ENCODE measurements at places on chromosomes 12 and 14.

GRCh38 chr14:104422837-104423681 lies 156.5 kb upstream of the C14orf180 start:
- H3K4me1 ChIP-seq, result peaks cover 7% of the 10 kb centered on the region
- DNase-seq, result no peak
- no peak overlapping the region for H3K4me3 ChIP-seq
- H3K27me3 ChIP-seq, result no peaks in the 10 kb centered on the region
- H3K27ac ChIP-seq, result no peak overlapping the region

GRCh38 chr12:112617153-112617505 lies 174.4 kb upstream of the RPH3A start:
- H3K4me3 ChIP-seq, result no peak overlapping the region
- no peaks in the 10 kb centered on the region for H3K36me3 ChIP-seq
- no peaks in the 10 kb centered on the region for H3K27me3 ChIP-seq
- H3K27ac ChIP-seq, result no peak overlapping the region

GRCh38 chr14:77316872-77317301 lies 3.8 kb downstream of the POMT2 start:
- no peak overlapping the region for H3K27ac ChIP-seq
- H3K36me3 ChIP-seq, result no peaks in the 10 kb centered on the region
- no peak for DNase-seq
- no peak overlapping the region for H3K4me3 ChIP-seq

- no peak for DNase-seq
- H3K4me1 ChIP-seq, result no peaks in the 10 kb centered on the region
- H3K4me3 ChIP-seq, result no peak overlapping the region
- no peaks in the 10 kb centered on the region for H3K36me3 ChIP-seq
Observed at GRCh38 chr14:23428686-23429495, 6.6 kb downstream of the MYH7 start.

- no peak overlapping the region for H3K4me3 ChIP-seq
- H3K4me1 ChIP-seq, result no peaks in the 10 kb centered on the region
- H3K27ac ChIP-seq, result no peak overlapping the region
Observed at GRCh38 chr14:102421411-102422057, 58.8 kb downstream of the TECPR2 start.

DNA sequence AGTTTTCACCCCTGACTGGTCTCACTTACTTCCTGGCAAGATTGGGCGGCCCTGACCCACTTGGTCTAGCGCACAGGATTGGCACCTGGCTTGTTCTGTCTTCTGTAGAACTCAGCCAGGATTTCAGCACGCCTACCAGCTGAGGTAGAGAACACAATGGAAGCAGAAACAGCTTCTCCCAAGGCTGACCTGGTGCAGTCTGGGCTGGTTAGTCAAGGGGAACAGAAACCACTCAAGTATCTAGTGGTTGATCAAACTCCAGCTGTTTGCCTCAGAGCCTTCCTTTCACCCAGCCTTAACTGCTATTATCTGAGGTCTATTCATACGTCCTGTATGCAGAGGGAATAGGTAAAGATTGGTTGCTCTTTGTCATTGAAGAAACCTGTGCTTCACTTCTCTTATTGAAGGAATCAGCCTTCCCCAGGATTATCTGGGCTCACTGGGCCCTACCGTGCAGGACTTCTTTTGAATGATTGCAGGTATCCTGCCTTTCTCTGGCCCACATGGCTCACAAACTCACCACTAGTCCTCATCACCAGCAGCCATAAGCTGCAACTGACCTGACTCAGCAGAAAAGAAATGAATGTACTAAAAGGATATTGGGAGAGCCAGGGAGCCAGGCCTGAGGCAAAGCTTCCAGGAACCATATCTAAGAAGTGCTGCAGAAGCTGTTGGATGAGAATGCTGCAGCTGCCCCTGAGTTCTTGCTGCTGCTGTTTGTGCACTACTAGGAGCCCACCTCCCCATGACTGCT lies 2.5 kb upstream of the PLEKHD1 start:
- no peaks in the 10 kb centered on the region for H3K27me3 ChIP-seq
- no peak for DNase-seq
- no peak overlapping the region for H3K4me3 ChIP-seq

GRCh38 chr12:63816031-63816430 lies 28.5 kb upstream of the SRGAP1 start:
- no peak overlapping the region for H3K4me3 ChIP-seq
- H3K4me1 ChIP-seq, result no peaks in the 10 kb centered on the region
- H3K36me3 ChIP-seq, result no peaks in the 10 kb centered on the region
- DNase-seq, result no peak
- no peaks in the 10 kb centered on the region for H3K27me3 ChIP-seq
- no peak overlapping the region for H3K27ac ChIP-seq

DNA sequence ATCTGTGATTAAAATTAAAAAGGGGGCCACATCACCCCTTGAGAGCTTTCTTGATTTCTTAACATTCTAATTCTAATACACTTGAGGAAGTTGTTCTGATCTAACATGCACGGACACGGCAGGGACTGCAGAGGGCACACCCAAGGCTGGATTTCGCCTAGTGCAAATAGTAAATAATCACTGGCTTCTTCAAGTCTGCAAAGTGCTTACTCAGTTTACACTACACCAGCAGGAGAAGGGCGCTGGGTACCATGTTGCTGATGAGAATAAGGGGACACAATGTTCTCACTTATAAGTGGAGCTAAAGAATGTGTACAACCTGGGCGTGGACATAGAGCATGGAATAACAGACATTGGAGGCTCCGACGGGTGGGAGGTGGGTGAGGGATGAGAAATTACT lies 34.2 kb downstream of the TBX5 start:
- H3K36me3 ChIP-seq, result no peaks in the 10 kb centered on the region
- DNase-seq, result no peak
- H3K4me3 ChIP-seq, result no peak overlapping the region
- no peaks in the 10 kb centered on the region for H3K4me1 ChIP-seq
- H3K27ac ChIP-seq, result no peak overlapping the region
- no peaks in the 10 kb centered on the region for H3K27me3 ChIP-seq

DNA sequence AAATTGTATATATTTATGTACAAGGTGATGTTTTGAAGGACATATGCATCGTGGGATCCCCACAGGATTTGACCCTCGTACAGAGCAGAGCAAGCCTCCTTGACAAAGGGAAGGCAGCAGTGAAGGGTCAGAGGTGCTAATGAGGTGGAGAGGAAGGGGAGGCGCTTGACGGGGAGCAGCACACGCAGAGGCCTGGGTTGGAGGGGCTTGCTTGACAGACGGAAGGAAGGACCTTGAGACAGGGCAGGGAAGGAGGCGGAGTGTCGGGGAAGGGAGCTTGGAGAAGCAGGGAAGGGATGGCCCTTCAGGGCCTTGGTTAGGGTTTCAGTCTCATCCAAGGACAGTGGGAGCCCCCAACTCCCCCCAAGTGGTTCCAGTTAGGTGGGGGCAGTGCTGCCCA lies 52.6 kb downstream of the ZNF664 start:
- DNase-seq, result no peak
- no peak overlapping the region for H3K27ac ChIP-seq
- H3K4me1 ChIP-seq, result peaks cover 13% of the 10 kb centered on the region
- H3K4me3 ChIP-seq, result no peak overlapping the region

- no peak overlapping the region for H3K27ac ChIP-seq
- H3K4me1 ChIP-seq, result no peaks in the 10 kb centered on the region
- no peaks in the 10 kb centered on the region for H3K36me3 ChIP-seq
- H3K27me3 ChIP-seq, result no peaks in the 10 kb centered on the region
- H3K4me3 ChIP-seq, result no peak overlapping the region
- DNase-seq, result no peak
Observed at GRCh38 chr12:25208554-25208953, 13.5 kb downstream of the ETFRF1 start.

GRCh38 chr12:81520064-81520945 lies 238.8 kb downstream of the PPFIA2 start:
- no peak for DNase-seq
- peak overlapping the region; percentile 40 for H3K4me3 ChIP-seq
- H3K27ac ChIP-seq, result no peak overlapping the region
- H3K27me3 ChIP-seq, result no peaks in the 10 kb centered on the region
- no peaks in the 10 kb centered on the region for H3K4me1 ChIP-seq
- H3K36me3 ChIP-seq, result no peaks in the 10 kb centered on the region

GRCh38 chr14:89187501-89187900 lies 229.5 kb downstream of the FOXN3 start:
- no peaks in the 10 kb centered on the region for H3K27me3 ChIP-seq
- no peak overlapping the region for H3K4me3 ChIP-seq
- H3K4me1 ChIP-seq, result peaks cover 24% of the 10 kb centered on the region
- H3K36me3 ChIP-seq, result no peaks in the 10 kb centered on the region
- peak overlapping the region; percentile 68 for H3K27ac ChIP-seq

DNA sequence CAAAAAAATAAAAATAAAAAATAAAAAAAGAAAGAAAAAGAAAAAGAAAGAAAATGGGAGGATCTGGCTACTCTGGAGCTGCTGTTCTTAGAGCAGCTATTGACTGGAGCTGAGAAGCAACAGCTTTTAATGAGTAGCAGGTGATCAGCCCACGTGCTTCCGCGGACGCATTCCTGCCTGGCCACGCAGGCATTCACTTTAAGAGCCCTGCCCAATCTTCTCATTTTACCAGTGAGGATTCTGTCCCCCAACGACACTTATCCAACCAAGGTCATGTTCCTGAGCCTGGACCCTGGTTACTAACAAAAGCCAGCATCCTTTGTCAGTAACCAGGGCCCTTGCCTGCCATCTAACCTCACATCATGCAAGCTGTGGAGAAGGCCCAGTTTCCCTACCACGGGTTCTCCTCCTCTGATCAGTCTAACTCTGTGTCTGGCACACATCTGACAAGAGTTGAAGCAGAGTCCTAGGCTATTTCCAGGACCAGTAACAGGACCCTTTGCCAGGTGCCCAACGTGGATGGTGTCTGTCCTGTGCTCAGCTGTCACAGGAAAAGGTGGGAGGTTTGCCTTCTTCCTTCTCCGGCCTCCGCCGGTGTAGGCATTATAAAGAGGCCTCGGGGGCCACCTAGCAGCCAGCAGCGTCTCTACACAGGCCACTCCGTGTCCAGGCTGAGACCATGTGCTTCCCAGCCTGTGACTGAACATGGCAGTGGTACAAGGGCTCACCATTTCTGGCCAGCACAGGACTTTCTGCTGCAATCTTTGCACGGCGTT lies 60.9 kb upstream of the GPATCH2L start:
- no peaks in the 10 kb centered on the region for H3K27me3 ChIP-seq
- no peak for DNase-seq

GRCh38 chr12:65125975-65126374 lies 4.9 kb upstream of the WIF1 start:
- H3K27me3 ChIP-seq, result peaks cover 65% of the 10 kb centered on the region
- peaks cover 9% of the 10 kb centered on the region for H3K4me1 ChIP-seq
- no peaks in the 10 kb centered on the region for H3K36me3 ChIP-seq

DNA sequence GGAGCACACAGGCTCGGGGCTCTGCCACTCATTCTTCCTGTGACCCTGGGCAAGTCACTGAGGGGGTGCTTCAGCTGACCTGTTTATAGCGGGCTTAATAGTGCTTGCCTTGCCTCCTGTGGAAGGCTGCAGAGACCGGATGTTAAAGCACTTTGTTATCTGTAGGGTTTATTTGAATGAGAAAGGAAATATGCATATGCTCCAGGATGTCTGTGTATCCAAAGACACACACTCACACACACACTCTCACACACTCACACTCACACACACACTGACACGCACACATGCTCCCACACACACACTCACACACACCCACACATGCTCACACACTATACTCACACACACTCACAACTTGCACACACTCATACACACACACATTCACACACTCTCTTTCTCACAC lies 56.1 kb upstream of the DDX11 start:
- H3K27ac ChIP-seq, result no peak overlapping the region
- no peaks in the 10 kb centered on the region for H3K4me1 ChIP-seq
- no peak overlapping the region for H3K4me3 ChIP-seq
- DNase-seq, result no peak

GRCh38 chr12:28191051-28192048 lies 1.1 kb downstream of the CCDC91 start:
- peak overlapping the region; percentile 99 for H3K27ac ChIP-seq
- H3K27me3 ChIP-seq, result no peaks in the 10 kb centered on the region
- H3K36me3 ChIP-seq, result no peaks in the 10 kb centered on the region
- DNase-seq, result no peak

- peak overlapping the region; percentile 93 for H3K27ac ChIP-seq
- peaks cover 40% of the 10 kb centered on the region for H3K4me1 ChIP-seq
Observed at GRCh38 chr12:55829967-55830600, 697 bp upstream of the DNAJC14 start.

- no peaks in the 10 kb centered on the region for H3K27me3 ChIP-seq
- no peak overlapping the region for H3K4me3 ChIP-seq
- H3K27ac ChIP-seq, result peak overlapping the region; percentile 45
- H3K4me1 ChIP-seq, result peaks cover 21% of the 10 kb centered on the region
- DNase-seq, result no peak
- H3K36me3 ChIP-seq, result peaks cover 14% of the 10 kb centered on the region
Observed at GRCh38 chr14:90642244-90642717, 173.9 kb downstream of the TTC7B start.

DNA sequence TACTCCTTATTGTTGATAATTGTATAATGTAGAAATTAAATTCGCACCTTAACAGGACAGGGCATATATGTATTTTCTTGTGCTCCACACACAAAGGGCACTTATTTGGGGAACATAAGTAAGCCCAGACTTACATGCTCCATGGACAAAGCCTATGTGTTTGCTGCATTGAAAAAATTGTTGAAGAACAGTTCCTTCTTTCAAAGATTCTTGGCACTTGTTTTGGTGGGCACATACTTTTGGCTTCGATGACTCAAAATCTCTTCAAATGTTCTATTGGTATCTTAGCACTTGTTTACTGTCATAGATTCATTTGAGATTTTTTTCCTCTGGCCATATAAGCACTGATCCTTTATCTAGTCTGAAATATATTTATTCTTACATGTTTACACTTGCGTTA lies 1.4 kb upstream of the MAP4K5 start:
- H3K4me1 ChIP-seq, result peaks cover 21% of the 10 kb centered on the region
- peak overlapping the region; percentile 97 for H3K27ac ChIP-seq
- H3K4me3 ChIP-seq, result no peak overlapping the region
- DNase-seq, result no peak
- no peaks in the 10 kb centered on the region for H3K36me3 ChIP-seq

- H3K36me3 ChIP-seq, result no peaks in the 10 kb centered on the region
- H3K27me3 ChIP-seq, result no peaks in the 10 kb centered on the region
- H3K27ac ChIP-seq, result no peak overlapping the region
- DNase-seq, result no peak
- no peak overlapping the region for H3K4me3 ChIP-seq
Observed at GRCh38 chr12:106190581-106190980, 51.8 kb upstream of the NUAK1 start.

GRCh38 chr12:94263905-94264561 lies 115.7 kb downstream of the PLXNC1 start:
- no peak overlapping the region for H3K4me3 ChIP-seq
- DNase-seq, result no peak
- H3K27ac ChIP-seq, result no peak overlapping the region

DNA sequence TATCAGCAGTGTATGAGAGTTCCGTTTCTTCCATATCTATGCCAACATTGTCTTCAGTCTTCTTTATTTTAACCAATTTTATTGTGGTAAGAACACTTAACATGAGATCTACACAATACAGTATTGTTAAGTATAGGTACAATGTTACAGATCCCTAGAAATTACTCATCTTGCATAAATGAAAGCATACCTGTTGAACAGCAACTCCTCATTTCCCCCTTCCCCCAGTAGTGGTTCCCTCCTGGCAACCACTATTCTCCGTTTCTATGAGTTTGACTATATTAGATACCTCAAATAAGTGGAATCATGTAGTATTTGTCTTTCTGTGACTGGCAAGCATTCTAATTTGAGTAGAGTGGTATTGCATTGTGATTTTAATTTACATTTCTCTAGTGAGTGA lies 150.5 kb downstream of the CRADD start:
- H3K36me3 ChIP-seq, result no peaks in the 10 kb centered on the region
- H3K4me1 ChIP-seq, result peaks cover 11% of the 10 kb centered on the region
- no peak overlapping the region for H3K27ac ChIP-seq
- no peaks in the 10 kb centered on the region for H3K27me3 ChIP-seq
- H3K4me3 ChIP-seq, result no peak overlapping the region

- peaks cover 18% of the 10 kb centered on the region for H3K4me1 ChIP-seq
- H3K27ac ChIP-seq, result no peak overlapping the region
- H3K36me3 ChIP-seq, result no peaks in the 10 kb centered on the region
- DNase-seq, result no peak
Observed at GRCh38 chr14:84340938-84341337, 1189.0 kb upstream of the FLRT2 start.

Data from esophagus squamous epithelium (tissue), 5 donors.